Thoracic aorta endothelial cell (primary cell): ENCODE measurements at places on chromosomes 12 and 14. TPM values are rescaled to one million over a fixed set of nuclear protein-coding genes. Genes with fewer than 3 reads are reported as not detected.

Gene TAS2R50
- 6.0 and 6.9 TPM in 2 replicates for total RNA-seq

Gene MRPS35
- total RNA-seq, result 78.5 and 80.7 TPM in 2 replicates

Gene CD9
- total RNA-seq, result 544 and 1,258 TPM in 2 replicates

Gene ASB2
- not detected in 2 replicates for total RNA-seq

Gene MYF6
- total RNA-seq, result 0.13 TPM in 1 of 2 replicates, not detected in the other

Gene BEGAIN
- total RNA-seq, result 0.22 TPM in 1 of 2 replicates, not detected in the other

Gene GLIPR1L2
- 0.07 TPM in 1 of 2 replicates, not detected in the other for total RNA-seq

Gene SYNJ2BP
- 32.3 and 32.7 TPM in 2 replicates for total RNA-seq

Gene DNAI7
- total RNA-seq, result under 0.01 TPM in 1 of 2 replicates, not detected in the other

Gene ABCB9
- total RNA-seq, result 12.8 and 13.4 TPM in 2 replicates

Gene RAD9B
- total RNA-seq, result 0.36 and 1.2 TPM in 2 replicates

Gene KMT2D
- total RNA-seq, result 66.4 and 79.6 TPM in 2 replicates

Gene LRP1
- 2.9 and 4.8 TPM in 2 replicates for total RNA-seq

Gene MYO1H
- not detected in 2 replicates for total RNA-seq

Gene PTGDR
- total RNA-seq, result not detected in 2 replicates

Gene RIPK3
- total RNA-seq, result 2.1 and 5.8 TPM in 2 replicates

Gene TSPAN19
- not detected in 2 replicates for total RNA-seq

Gene GLIPR1L1
- not detected in 2 replicates for total RNA-seq

Gene HVCN1
- total RNA-seq, result 3.1 and 4.7 TPM in 2 replicates

Gene DEGS2
- under 0.01 TPM in 1 of 2 replicates, not detected in the other for total RNA-seq

Gene RND1
- 0.57 and 1.5 TPM in 2 replicates for total RNA-seq

Gene ANKRD52
- 19.9 and 25.0 TPM in 2 replicates for total RNA-seq

Gene ZBTB39
- total RNA-seq, result 9.8 and 10.3 TPM in 2 replicates

Gene HAL
- under 0.01 and 0.29 TPM in 2 replicates for total RNA-seq

Gene WNT1
- total RNA-seq, result not detected in 2 replicates

Gene PMCH
- 0.36 and 1.9 TPM in 2 replicates for total RNA-seq

Gene ANP32D
- not detected in 2 replicates for total RNA-seq
